Head of caudate nucleus (tissue), 42 donors: ENCODE measurements at places on chromosomes 2 and 18.

DNA sequence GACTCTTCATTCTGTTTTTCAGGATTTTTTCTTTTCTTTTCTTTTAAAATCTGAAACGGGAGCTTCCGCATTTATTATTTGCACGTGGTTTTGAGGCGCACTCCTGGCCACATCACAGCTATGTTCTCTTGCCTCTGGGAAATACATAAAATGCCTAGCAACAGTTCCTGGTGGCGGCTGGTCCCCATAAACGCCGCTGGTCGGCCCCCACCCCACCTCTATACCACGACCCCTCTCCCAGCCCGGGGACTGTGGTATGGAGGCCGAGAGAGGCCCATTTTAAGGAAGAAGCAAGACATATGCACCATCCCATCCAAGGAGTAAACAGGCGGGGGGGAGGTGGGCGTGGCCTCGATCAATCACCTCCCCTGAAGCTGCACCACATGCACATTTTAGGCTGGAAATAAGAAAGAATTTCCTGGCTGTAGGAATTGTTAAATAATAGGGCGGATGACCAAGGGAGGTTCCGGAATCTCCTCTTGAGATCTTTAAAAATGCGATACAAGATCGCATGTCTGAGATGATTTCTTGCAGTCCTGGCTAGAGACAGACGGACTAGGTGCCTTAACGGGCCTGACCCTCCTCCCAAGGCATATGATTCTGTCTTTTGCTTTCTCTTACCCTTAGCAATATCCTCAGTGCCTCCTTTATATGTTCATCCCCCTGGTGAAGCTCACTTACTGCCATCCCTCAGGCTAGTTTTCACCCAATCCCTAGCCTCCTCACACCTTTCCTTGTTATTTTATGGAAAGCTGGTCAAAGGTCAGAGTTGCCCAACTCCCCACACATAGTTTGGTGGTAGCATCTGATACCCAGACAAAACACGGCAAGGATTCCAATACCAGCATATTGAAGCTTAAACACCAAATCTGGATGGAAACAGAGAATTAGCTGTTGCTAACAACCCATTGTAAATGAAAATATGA lies 82.4 kb downstream of the BCL2 start:
- DNase-seq, result no peak

DNA sequence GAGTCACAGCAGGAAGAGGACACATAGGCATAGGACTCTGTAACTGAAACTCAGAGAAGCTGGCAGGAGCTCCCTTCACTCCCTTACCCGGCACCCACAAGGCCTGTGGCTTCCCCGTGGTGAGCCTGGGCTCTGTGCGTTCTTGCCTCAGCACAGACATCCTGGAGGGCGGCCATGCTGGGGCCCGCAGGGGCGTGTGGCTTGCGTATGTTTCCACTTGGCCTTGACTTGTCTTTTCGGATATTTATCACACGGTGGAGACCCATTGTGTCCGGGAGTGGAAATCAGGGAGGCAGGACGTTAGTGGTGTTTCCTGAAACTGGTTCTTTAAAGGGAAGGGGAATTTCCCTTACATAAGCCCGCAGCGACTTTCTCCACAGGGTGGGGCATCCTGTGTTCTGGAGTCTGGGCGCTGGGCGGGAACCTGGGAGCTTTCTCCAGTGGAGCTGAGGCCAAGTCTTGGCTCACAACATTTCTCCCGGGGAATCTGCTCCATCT lies 49.9 kb upstream of the EML6 start:
- DNase-seq, result no peak

- DNase-seq, result no peak
Measured at GRCh38 chr2:165743442-165743841, 50.6 kb downstream of the GALNT3 start.

DNA sequence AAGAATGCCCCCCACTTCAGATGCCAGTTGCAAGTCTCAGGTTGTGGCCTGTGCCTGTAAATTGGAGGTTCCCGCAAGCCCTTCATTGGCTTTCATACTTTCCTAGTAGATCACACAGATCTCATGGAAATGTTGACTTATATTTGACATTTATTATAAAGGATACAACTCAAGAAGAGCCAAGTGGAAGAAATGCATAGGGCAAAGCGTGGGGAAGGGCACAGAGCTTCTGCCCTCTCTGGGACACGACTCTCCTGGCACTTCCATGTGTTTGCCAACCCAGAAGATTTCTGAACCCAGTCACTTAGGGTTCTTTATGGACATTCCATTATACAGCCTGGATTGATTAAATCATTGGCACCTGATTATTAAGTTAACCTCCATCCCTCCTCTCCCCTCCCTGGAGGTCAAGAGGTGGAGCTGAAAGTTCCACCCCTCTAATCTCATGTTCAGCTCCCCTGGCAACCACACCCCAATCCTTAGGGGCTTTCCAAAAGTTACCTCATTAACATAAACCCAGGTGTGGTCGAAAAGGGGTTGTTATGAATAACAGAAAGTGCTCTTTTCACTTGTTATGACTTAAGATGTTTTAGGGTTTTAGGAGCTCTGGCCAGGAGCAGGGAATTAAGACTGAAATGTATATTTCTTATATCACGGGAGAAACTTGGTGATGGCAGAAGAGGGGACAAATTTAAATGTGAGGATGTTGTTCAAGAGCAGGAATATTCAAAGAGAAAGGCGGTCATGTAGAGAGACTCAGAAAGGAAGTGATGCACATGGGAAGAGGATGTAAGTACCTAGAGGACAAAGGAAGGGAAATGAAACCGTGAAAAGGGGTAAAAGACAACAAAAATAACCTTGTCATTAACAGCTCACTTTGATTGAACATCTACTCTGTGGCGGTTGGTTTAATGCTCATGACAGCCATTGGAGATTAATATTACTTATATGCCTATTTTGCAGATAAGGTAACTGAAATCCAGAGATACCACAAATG lies 31.8 kb downstream of the SP100 start:
- no peak for DNase-seq

- no peak for DNase-seq
Measured at GRCh38 chr2:209942936-209943605, 59.4 kb upstream of the RPE start.

DNA sequence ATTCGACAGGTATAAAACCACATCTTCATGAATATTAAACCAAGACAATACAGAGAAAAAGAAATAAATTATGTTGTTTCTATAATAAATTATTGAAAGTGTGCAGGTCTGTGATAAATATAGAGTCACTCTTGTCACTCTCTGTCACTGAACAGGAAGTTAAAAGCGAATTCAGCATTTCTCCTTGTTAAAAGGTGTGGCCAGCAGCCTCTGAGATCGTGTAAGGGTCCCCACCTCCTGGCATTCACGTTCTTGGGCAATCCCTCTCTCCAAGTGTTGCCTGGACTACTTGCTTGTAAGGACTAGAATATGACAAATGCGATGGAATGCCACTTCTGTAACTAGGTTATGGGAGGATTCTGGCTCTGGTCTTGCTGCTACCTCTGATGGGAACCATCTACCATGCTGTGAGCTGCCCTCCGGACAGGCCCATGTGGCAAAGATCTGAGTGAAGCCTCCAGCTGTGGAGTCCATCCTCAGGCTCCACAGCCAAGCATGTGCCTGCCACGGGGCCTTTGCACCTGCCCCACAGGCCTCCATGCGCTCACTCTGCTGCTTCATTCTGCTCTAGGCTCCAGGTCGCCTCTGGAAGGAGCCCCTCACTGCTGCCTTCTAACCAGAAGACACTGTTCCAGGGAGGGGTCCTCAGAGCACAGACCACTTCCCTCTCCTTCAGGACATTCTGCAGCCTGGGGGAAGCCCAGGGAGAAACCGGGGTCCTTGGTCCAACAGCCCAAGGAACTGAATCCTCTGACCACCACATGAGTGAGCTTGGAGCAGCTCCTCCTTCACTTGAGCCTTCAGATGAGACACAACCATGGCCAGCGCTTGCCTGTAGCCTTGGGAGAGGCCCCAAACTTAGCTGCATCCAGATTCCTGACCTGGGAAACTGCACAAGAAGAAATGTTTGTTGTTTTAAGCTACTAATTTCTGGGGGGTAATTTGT lies 202.9 kb upstream of the HDAC4 start:
- DNase-seq, result no peak

DNA sequence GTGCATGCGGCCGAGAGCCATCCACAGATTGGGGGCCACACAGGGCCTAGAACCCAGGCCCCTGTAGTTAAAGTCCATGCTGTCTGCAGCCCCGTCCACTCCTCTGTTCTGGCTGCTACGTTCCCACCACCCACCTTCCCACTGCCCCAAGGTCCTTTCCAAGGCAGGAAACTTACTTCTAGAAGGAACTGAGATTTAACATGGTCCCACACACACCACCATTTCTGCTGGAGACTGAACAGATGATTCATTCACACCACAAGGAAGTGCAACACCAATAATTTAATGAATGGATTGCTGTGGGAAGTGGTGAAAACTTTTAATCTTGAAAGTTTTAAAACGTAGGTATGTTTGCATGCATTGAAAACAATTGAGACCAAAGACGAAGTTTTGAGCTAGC lies 95.2 kb downstream of the LBH start:
- no peak for DNase-seq

GRCh38 chr2:133135035-133135654 lies 433.1 kb downstream of the NCKAP5 start:
- no peak for DNase-seq

DNA sequence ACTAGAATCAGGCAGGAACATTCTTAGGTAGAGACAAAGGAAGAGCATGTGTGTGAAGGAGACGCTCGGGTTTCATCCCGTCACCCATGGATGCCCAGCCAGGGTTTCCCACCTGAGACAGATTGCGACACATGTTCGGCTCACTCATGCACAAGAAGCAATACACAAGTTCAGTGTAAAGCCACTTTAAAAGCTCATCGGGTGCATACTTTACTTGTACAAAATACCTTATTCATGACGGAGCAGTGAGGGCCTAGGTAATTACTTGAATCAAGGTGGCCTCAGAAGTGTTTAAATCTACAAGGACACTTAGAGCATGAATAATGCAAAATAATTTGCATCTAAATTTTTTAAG lies 42.0 kb downstream of the ZEB2 start:
- no peak for DNase-seq

DNA sequence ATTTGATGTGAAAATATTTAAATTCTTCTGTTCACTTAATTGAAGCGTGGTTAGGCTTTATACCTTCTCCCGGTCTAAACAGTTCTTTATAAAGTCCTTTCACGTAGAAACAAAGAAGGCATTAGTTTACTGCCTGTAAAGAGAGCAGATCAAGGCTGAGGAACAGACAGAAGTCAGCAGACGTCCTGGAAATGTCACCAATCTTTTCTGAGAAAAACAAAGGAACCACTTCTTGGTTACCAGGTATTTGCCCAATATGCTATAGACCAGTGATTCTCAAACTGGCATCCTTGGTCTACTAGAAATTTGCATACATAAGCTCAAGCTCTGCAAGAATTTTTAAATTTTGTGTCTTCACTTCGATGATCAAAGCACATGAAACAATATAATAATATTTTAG lies 89.2 kb upstream of the STK17B start:
- DNase-seq, result no peak

DNA sequence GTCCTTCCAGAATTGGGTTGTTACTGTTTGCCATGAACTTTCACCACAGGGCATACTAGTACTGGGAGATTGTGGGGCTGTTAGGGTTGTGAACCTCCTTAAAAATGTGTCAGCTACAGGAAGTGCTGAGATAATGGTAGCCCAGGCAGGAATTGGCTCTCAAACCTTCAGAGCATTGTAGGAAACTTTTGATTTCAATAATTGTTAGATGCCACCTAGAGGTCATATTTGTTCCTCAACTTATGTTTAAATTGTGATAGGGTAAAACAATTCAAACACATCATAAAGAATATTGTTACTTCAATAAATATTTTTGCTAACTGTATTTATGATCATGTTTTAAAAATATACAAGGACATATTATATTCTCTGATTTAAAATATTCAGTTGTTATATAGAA lies 594.6 kb downstream of the ADCYAP1 start:
- DNase-seq, result no peak

GRCh38 chr2:209470466-209470865 lies 46.6 kb downstream of the MAP2 start:
- no peak for DNase-seq

GRCh38 chr18:27860011-27860410 lies 316.9 kb downstream of the CDH2 start:
- no peak for DNase-seq

DNA sequence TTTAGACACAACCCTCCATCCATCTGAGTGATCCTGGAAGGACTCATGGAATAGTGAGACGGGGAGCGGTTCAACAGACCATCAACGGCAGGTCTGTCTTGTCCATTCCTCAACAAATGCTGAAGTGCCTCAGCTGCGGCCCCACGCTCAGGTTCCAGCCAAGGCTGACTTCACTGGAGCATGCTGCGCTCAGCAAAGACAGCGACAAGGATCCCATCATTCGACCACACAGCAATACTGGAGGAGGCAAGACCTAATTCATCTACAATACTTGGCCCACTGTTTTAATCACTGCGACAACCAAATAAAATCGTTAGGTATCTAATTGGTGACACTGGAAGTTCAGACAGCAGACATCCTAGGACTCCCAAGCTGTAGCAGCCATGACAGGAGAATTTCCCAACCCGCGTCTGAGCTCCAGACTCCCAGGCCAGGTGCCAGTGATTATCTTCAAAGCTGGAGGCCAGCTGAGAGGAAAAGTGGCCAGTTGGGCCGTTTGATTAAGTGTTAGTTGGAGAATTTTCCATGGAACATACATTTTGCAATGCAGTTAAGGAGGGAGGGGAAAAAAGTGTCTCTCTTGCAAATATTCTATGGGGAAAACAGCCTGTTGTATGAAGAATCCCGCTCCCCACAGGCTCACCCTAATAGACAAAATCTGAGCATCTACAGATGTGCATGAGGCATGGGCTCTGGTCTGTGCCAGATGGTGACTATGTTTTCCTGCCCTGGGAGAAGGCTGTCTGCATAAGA lies 92.5 kb upstream of the SLC35G4 start:
- DNase-seq, result no peak

DNA sequence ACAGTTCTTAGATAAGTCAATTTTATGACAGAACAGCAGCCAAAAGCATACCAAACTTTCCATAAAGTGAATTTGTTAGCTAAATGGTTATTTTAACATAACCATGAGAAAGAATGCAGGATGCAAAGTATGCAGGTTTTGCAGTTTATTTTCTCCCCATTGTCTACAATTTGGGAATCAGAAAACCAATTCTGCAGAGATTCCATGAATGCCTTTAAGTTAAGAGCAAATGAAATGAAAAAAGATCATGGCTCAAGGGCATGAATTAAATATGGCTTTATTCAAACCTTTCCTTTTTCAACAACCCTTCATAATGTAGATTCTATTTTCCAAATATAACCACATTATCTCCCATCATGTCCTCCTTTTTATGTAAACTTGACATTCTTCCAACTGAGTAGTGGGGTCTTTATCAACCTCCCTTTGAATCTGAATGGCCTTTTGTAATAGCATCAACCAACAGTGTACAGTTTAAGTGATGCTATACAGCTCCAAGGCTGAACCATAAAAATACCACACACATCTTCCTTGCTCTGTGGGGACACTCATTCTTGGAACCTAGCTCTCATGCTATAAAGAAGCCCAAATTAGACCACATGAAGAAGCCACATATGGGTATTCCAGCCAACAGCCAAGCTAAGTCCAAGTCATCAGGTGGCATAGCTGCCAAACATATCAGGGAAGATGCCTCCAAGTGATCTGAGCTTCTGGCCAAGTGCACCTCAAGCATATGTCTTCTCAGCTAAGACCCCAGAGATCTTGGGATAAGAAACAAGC lies 49.8 kb downstream of the PIAS2 start:
- no peak for DNase-seq

- no peak for DNase-seq
Measured at GRCh38 chr2:165402162-165402561, 67.3 kb upstream of the CSRNP3 start.
